Cardiac muscle cell (in vitro differentiated cells and primary cell): ENCODE measurements at places on chromosomes 16 and 17. TPM values are rescaled to one million over a fixed set of nuclear protein-coding genes. Genes with fewer than 3 reads are reported as not detected.
A peak's percentile ranks its signal among the peaks of the same experiment; 100 is the strongest.

GRCh38 chr16:83720981-83721380, 86.8 kb upstream of the HSBP1 start:
- no peaks in the 10 kb centered on the region for H3K27me3 ChIP-seq
- no peak overlapping the region for H3K27ac ChIP-seq
- H3K36me3 ChIP-seq: no peaks in the 10 kb centered on the region
- H3K4me1 ChIP-seq: no peaks in the 10 kb centered on the region
- no peak overlapping the region for H3K4me3 ChIP-seq
- no peak for DNase-seq

GRCh38 chr16:16850274-16850673, 471.3 kb downstream of the NPIPA7 start:
- H3K4me1 ChIP-seq: no peaks in the 10 kb centered on the region
- H3K36me3 ChIP-seq: no peaks in the 10 kb centered on the region
- H3K27ac ChIP-seq: no peak overlapping the region
- H3K4me3 ChIP-seq: no peak overlapping the region
- no peak for DNase-seq

The GPR179 gene
- total RNA-seq: 0.07 and 0.51 TPM in 2 replicates

The ANKRD40CL gene
- total RNA-seq: not detected in 2 replicates

The GLIS2 gene
- total RNA-seq: 10.4 and 14.5 TPM in 2 replicates

DNA sequence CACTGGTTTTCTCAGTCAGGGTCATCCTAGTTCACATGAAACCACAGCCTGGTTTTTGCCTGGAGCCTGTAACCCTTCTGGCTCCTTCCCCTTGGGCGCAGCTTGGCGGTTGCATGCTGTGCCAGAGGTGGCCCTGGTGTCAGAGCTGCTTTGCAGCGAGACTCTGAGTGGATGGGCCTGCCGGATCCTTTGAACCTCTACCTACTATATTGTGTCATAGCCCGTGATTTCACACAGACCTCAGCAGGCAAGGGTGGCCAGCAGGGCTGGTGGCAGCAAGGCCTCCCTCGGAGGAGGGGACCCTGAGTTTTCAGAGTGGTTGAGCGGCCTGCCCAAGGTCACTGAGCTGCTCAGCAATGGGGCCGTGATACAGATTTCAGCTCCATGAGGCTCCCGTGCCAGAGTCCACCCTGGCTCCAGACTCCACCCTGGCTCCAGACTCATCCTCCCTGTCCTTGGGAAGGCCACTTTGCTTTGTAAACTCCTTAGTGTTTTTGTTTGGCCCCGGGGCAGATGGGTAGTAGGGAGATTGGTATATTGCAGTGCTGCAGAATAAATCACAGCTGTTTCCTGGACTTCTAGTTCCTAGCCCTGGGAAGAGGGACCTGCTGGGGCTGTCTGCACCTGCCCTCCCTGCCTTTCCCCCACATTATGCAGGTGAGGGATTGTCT, 9.7 kb downstream of the MPRIP start:
- no peaks in the 10 kb centered on the region for H3K36me3 ChIP-seq
- DNase-seq: no peak
- no peaks in the 10 kb centered on the region for H3K27me3 ChIP-seq
- H3K27ac ChIP-seq: peak overlapping the region; percentile 22
- no peak overlapping the region for H3K4me3 ChIP-seq

DNA sequence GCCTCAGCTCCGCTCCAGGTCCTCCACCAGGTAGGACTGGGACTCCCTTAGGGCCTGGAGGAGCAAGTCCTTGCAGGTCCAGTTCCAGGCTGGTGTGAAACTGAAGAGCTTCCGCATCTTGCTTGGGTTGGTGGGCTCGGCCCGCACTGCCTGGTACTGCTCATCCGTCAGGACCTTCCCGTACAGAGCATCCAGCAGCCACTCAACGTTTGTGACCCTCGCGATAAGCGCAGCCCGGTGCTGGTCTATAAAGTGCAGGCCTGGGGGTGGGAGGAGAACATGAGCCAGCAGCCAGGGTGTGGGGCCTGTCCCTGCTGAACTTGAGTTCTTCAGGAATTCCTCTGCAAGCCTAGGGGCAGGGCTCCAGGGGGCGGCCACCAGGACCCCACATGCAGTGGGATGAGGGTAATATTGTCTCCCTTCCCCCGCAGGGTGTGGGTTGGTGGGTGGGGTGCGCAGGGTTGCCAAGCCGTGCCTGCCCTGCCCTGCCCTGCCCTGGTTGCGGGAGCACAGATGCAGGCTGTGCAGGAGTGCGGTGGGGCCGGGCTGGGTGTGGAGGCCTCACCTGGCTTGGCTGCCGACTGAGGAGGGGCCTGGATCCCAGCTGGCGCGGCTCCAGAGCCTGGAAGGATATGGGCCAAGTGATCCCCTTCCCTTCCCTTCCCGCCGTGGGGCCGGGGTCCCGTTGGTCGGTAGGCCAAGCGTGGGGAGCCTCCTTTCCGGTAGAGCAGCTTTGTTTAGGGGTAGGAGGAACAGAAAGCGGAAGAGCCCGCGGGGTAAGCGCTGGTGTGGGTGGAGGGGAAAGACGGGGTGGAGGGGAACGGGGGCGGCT, 762 bp downstream of the PYCARD start:
- DNase-seq: no peak
- no peak overlapping the region for H3K27ac ChIP-seq
- H3K4me1 ChIP-seq: no peaks in the 10 kb centered on the region
- peaks cover 39% of the 10 kb centered on the region for H3K27me3 ChIP-seq
- peaks cover 4% of the 10 kb centered on the region for H3K36me3 ChIP-seq

DNA sequence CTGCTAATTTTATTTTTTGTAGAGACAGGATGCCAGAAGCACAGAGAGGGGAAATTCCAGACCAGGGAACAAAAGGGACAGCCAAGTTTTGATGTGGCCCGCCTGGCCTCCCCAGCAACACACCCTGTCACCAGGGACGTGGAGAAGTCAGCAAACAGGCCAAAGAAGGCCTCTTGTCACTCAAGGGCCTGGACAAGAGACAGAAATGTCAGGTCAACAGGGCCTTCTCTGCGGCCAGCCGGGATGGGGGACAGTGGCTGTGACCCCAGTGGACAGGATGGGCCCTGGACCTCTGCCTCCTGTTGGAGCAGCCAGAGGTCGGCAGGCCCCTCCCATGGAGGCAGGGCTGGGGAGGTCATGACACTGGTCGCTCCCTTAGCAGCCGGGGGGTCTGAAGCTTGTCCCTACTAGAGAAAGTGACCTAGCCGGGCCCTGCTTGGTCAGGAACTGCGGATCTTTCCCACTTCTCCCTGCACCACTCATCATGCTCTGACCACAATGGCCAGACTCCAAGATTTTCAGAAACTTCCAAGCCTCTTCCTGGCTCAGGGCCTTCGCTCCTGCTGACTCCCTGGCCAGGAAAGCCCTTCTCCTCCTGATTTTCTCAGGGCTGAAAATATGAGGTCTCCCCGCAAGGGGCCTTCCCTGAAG, 9.2 kb upstream of the TVP23A start:
- H3K4me3 ChIP-seq: no peak overlapping the region
- no peaks in the 10 kb centered on the region for H3K27me3 ChIP-seq
- peak; percentile 95 for DNase-seq
- H3K4me1 ChIP-seq: no peaks in the 10 kb centered on the region
- H3K36me3 ChIP-seq: no peaks in the 10 kb centered on the region

The RAPGEFL1 gene
- total RNA-seq: 7.1 and 12.2 TPM in 2 replicates

DNA sequence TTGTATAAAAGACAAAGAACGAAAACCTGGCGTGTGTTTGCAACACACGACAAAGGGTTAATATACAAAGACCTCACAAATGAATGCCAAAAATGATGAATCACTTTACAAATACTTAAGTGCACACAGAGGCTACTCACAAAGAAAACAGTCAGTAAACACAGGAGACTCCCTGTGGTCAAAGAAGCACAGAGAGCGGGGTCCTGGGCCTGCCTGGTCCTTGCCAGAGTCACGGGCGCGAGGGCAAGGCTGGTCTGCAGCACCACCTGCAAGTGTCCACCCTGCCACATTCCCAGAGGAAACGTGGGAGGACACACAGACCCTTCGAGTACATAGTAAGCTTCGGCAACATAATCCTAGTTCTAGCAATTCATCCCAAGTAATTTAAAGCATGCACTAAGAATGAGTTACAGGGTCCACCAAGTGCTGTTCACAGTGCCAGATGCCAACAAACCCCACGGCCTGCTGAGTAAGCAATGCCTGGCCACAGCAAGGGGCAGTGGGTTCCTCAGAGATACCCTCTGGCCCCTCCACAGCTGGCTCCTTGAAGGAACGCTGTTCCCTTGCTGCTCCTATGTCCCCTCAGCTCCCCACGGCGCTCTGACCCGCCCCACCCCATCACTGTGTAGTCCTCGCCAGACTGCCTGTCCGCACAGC, 24.6 kb upstream of the FAAP100 start:
- H3K36me3 ChIP-seq: peaks cover 1% of the 10 kb centered on the region
- H3K27me3 ChIP-seq: no peaks in the 10 kb centered on the region
- peaks cover 26% of the 10 kb centered on the region for H3K4me1 ChIP-seq
- no peak overlapping the region for H3K4me3 ChIP-seq

- H3K4me1 ChIP-seq: no peaks in the 10 kb centered on the region
- peak within 1 kb of the TSS; percentile 82 for H3K4me3 ChIP-seq
- peak within 1 kb of the TSS; percentile 71 for H3K27ac ChIP-seq
These were observed at the start of gene TBC1D16 for GRCh38 chr17:80035687-80035936. Gene TBC1D16 (minus strand): TSS chr17:80035872. CDS start chr17:80013547, 22,325 bp downstream.

The RAP1GAP2 gene
- 2.9 and 3.5 TPM in 2 replicates for total RNA-seq

DNA sequence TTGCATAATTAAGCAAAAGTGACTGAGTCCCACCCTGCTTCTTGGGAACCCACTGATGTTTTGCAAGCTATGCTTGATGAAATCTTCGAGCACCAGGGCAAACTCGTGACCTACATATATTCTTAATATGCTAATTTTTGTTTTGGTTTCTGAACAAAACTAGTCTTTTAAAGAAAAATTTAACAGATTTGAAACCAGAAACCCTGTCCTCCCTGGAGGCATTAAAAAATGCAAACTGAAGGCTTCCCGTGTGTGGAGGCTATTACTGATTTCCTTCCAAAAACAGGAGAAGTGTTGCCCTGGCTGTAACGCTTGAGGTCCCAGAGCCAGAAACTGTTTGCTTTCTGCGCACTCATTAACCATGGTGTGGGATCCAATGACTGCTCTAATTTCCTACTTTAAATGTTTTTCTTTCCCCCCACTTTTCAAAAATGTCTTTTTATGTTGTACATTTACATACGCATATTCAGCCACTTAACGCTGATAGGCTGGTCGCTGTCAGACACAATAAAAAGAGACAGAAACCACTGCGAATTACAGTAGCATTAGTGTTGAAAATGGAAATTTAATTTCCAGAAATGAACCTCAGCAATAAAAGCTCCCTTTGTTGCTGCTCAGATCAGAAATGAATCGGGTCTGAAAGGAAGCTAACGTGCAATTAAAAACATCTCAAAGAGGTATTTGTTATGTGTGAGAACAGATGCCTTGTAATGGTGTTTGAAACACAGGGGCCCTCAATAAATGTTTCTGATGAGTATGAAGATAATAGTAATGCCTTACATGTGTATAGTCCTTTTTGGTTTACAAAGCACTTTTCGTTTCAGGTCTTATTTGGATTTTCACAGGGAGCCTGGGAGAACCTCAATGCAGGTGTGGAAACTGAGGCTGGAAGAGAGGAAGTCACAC, 39.9 kb upstream of the IRX6 start:
- no peak for DNase-seq
- H3K4me3 ChIP-seq: no peak overlapping the region
- peaks cover 23% of the 10 kb centered on the region for H3K4me1 ChIP-seq
- H3K27me3 ChIP-seq: peaks cover 3% of the 10 kb centered on the region
- no peaks in the 10 kb centered on the region for H3K36me3 ChIP-seq
- no peak overlapping the region for H3K27ac ChIP-seq

The OR1A1 gene
- not detected in 2 replicates for total RNA-seq

DNA sequence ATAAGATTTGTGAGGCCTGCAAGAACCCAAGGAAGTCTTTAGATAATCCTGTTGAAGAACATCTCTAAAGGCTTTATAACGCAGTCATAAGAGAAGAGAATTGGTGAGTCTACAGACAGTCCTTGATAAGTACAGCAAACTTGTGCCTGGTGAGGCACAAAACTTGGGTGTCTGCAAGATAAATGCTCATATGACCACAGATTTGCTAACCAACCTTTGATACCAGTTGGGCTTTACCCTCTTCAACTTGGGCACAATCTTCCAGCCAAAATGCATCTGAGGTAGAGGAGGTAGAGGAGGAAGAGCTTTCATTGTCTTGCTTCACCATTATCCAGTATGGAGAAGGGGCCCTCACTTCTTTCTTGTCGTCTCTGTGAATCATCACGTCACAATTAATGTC, 16.9 kb downstream of the PDZD9 start:
- H3K36me3 ChIP-seq: peaks cover 51% of the 10 kb centered on the region
- no peak overlapping the region for H3K27ac ChIP-seq
- no peaks in the 10 kb centered on the region for H3K27me3 ChIP-seq
- no peaks in the 10 kb centered on the region for H3K4me1 ChIP-seq

DNA sequence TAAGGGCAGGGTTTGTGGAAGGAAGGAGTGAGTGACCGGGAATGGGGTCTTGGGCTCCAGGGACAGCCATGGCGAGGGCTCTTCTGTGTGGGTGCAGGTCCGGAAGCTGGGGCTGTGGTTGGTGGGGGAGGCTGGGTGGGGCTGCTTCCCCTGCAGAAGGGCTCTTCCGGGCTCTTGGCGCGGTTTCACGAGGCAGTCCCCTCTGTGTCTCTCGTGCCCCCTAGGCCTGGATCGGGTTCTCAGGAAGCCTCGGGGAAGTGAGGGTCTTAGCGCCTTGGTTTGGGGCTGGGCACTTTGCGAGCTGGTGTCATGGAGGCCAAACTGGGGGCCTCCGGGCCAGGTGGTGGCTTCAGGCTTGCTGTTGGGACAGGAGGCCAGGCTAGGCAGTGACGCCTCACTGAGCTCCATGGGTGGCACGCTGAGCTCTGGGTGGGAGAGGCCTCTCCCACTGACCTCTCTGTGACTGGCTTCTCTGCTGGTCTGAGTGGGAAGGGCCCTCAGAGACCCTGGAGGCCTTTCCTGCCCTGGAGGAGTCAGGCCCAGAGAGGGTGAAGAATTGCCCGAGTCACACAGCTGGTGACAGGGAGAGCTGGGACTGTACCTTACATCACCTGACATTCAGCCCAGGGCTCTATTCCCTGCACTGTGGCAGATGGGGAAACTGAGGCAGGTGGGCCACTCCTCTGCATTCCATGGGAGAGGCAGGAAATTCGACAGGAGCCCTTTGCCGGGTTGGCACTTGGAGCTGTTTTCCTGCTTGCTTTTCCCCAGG, 8.2 kb downstream of the ADCY7 start:
- peaks cover 10% of the 10 kb centered on the region for H3K4me1 ChIP-seq
- H3K27ac ChIP-seq: no peak overlapping the region
- H3K27me3 ChIP-seq: no peaks in the 10 kb centered on the region
- H3K36me3 ChIP-seq: no peaks in the 10 kb centered on the region
- H3K4me3 ChIP-seq: no peak overlapping the region

The USP6 gene
- total RNA-seq: 0.03 TPM in 1 of 2 replicates, not detected in the other

- H3K36me3 ChIP-seq: no peaks in the 10 kb centered on the region
- no peaks in the 10 kb centered on the region for H3K27me3 ChIP-seq
- no peak overlapping the region for H3K27ac ChIP-seq
- peaks cover 54% of the 10 kb centered on the region for H3K4me1 ChIP-seq
- no peak overlapping the region for H3K4me3 ChIP-seq
These were observed 15.3 kb upstream of the TBX2 start for GRCh38 chr17:61384354-61384691.

GRCh38 chr17:28746611-28747050, 2.8 kb downstream of the TRAF4 start:
- no peak for DNase-seq
- peaks cover 24% of the 10 kb centered on the region for H3K36me3 ChIP-seq
- no peaks in the 10 kb centered on the region for H3K27me3 ChIP-seq
- no peak overlapping the region for H3K4me3 ChIP-seq
- H3K4me1 ChIP-seq: peaks cover 15% of the 10 kb centered on the region

The ABCA9 gene
- total RNA-seq: 0.07 and 0.09 TPM in 2 replicates

The KRT27 gene
- not detected in 2 replicates for total RNA-seq

- no peak for DNase-seq
- H3K36me3 ChIP-seq: no peaks in the 10 kb centered on the region
- no peak overlapping the region for H3K4me3 ChIP-seq
- no peak overlapping the region for H3K27ac ChIP-seq
- H3K4me1 ChIP-seq: peaks cover 5% of the 10 kb centered on the region
- H3K27me3 ChIP-seq: no peaks in the 10 kb centered on the region
These were observed 32.8 kb upstream of the ETV4 start for GRCh38 chr17:43578699-43579565.

The CHST4 gene
- 0.63 TPM in 1 of 2 replicates, not detected in the other for total RNA-seq
